ENCODE measurements at places on chromosomes 2 and 18. TPM values are rescaled to one million over a fixed set of nuclear protein-coding genes. Genes with fewer than 3 reads are reported as not detected.

Gene NPHP1
- 2.7 TPM for polyA plus RNA-seq

Gene CCDC141
- not detected for polyA plus RNA-seq

Gene STAT4
- polyA plus RNA-seq, result 0.37 TPM

Gene CYRIA
- 0.09 TPM for polyA plus RNA-seq

GRCh38 chr2:237388036-237388435 lies 25.9 kb downstream of the COL6A3 start:
- no peak for DNase-seq

- DNase-seq, result peak; percentile 78
Measured at GRCh38 chr2:45938649-45939511, 287.4 kb downstream of the PRKCE start.

GRCh38 chr18:49880661-49881060 lies 67.3 kb upstream of the ACAA2 start:
- no peak for DNase-seq

DNA sequence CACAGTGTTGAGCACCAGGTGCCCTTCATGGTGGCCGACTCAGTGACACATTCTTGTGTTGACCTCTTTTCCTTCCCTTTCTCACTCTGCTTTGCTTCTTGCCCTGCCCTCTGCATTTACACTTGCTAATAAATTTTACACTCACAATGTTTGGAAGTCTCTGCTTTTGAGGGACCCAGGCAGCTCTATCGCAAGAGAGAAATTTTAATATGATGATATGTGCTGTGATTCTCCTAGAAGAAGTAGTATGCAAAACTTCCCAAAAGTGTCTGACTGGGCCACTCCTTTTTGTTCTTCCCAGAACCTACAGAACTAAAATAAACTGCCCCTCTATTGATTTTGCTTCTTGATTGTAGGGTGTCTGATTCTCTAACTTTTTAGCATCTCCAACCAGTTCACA lies 135.0 kb downstream of the IRS1 start:
- no peak for DNase-seq

- no peak for DNase-seq
Measured at GRCh38 chr2:140596447-140596846, 1534.4 kb downstream of the LRP1B start.

GRCh38 chr2:200812122-200813022 lies 662 bp downstream of the BZW1 start:
- DNase-seq, result peak; percentile 74

- DNase-seq, result no peak
Measured at GRCh38 chr2:70036290-70036689, 51.0 kb upstream of the PCBP1 start.

- DNase-seq, result no peak
Measured at GRCh38 chr2:202052235-202052634, 18.6 kb downstream of the FZD7 start.

DNA sequence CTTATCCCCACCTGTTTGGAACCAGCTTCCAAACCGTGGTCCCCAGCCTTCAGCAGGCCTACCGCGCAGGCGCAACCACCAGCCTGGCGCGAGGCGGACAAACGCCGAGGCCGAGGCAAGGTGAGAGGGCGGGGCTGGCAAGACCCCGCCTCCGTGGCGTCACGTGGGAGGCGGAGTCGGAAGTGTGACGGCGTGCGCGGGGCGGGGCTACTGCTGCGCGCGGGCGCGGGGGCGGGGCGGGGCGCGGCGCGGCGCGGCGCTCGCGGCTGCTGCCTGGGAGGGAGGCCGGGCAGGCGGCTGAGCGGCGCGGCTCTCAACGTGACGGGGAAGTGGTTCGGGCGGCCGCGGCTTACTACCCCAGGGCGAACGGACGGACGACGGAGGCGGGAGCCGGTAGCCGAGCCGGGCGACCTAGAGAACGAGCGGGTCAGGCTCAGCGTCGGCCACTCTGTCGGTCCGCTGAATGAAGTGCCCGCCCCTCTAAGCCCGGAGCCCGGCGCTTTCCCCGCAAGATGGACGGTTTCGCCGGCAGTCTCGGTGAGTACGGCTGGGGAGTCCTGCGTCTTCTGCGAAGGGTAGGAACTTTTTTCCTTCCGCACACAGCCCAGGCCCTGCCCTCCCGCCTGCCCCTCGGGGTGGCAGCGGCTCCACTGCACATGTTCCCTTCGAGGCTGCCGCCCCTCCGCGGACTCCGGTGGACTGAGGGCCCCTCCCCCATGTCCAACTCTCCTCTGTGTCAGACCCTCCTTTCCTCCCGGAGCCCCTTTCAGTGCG lies at the start of gene EML4:
EML4 (plus strand) TSS at position 254 of the 774 bp plus-strand sequence; CDS start at position 513, 259 bp downstream.
- DNase-seq, result peak; percentile 82

DNA sequence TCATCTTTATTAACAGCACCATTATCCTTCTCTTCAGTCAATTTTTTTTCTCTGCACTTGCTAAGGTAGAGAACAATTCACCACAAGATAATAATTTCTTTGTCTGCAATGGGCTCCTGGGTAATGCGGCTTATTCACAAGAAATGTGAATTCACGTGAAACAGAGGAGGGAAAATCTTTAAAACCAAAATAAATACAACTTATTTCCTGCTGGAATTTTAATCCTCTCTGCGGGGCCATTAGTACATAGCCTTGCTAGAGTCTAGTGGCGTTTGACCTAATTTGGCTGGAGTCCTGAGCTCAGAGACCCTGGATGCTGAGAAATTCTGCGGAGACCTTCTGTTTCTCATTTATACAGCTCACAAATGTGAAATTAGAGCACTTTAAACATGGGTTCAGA lies 319.3 kb upstream of the MMADHC start:
- no peak for DNase-seq

DNA sequence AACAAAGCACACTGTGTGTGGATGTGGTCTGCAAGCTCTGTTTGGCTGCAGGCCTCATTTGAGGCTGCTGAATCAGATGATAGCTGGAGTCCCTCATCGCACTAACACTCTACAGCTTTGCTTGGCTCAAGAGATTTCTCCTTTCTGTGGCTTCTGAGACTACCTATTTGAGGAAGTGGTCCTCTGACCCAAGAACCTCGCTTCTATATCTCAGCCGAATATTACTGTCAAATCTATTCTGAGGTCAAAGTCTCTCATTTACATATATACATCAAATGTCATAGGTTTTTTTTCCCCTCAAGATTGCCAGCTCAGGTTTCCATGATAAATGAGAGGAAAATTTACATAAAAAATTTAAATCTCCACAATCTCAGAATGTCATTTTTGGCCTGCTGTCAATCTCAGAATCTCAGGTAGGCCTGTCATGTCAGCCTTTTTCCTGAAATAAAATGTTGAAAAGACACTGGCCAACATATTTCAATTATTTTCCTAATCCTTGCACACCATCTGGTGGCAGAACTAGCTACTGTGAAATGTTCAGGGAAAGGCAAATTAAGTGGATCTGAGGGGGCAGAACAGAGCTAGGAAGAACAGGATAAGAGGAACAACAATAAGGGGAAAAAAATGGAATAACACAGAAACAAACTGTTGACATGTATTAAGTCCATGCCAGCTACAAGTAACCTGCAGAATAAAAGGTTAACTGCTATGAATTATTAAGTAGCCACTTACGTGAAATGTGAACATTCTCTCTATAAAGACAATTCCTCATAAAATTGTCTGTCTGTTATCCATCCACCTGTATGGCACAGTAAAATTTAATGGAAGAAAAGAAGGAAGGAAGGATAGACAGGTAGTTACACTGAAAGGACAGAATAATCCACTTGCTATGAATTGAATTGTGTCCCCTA lies 39.3 kb downstream of the AP1S3 start:
- DNase-seq, result peak; percentile 59

GRCh38 chr18:5543773-5544389 lies at the start of gene EPB41L3:
Gene EPB41L3, minus strand, starts transcription at chr18:5543997. Its CDS starts 54,814 bp downstream, at chr18:5489183.
- DNase-seq, result no peak

- no peak for DNase-seq
Measured at GRCh38 chr2:160478660-160479059, 14.9 kb downstream of the RBMS1 start.

DNA sequence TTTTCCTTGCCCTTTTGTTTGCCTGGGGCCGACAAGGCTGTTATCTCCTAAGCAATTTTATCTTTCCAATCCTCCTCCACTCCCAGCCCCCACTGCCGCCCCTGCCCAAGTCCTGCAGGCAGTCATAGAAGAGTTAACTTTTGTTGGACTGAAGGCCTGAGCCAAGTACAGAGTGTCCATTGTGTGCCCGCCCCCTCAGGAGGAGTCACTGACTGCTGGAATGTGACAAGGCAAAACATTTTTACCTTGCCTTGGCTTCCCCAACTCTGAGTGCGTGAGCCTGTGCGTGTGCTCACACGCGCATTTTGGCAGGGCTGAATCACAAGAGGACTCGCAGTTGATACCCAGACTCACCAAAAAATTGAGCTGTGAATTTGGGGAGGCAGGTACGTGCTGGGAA lies 16.2 kb downstream of the SETBP1 start:
- DNase-seq, result no peak

- no peak for DNase-seq
Measured at GRCh38 chr2:43217228-43218154, 8.9 kb downstream of the ZFP36L2 start.

- no peak for DNase-seq
Measured at GRCh38 chr18:43001821-43002220, 113.7 kb downstream of the RIT2 start.

DNA sequence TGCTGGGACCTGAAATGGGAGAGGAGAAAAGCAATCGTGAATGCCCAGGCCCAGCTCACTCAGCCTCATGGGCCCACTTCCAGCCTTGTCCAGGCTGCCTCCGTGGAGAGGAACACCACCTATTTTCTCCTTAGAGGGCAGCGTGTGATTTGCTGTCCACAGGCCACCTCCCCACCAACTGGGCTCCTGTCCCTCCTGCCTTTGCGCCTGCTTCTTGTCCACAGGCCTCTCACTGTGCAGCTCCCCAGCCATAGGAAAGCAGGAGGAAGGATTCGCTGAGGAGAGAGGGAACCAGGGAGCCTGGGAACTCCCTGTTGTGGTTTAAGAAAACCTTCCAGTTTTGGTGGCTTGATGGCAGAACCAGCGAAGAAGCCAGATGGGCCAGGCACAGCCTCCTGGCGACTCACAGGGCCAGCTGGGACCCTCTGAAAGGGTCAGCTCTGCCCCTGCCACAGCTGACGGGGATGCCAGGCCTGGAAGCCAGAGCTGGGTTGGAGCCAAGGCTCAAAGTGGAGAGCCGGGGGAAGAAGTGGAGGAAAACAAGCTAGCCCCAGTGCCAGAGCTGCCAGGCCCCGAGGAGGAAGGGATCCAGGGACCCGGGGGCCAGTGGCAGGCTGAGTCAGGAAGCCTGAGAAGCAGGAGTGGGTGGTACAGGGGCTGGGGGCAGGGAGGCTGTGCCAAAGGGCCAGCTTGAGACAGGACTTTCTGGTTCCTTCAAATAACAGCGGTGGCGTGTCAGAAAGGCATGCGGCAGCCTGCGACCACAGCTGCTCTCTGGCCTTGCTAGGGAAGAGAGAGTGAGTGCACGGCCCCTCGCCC lies 9.9 kb downstream of the TMBIM1 start:
- DNase-seq, result no peak

DNA sequence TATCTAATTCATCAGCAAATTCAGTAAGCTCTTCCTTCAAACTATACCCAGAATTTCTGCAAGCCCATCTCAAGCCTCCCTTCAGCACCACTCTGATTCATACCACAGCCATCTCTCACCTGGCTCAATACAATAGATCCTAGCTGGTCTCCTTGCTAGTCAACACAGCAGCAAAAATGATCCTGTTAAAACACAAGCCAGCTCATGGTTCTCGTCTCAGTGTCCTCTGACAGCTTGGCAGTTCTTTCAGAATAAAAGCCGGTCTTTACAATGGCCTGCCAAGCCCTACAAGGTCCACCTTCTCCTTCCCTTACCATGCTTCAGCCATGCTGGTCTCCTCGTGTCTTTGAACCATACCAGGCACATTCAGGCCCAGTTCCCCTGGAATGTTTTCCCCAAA lies 296.9 kb upstream of the RND3 start:
- DNase-seq, result no peak

DNA sequence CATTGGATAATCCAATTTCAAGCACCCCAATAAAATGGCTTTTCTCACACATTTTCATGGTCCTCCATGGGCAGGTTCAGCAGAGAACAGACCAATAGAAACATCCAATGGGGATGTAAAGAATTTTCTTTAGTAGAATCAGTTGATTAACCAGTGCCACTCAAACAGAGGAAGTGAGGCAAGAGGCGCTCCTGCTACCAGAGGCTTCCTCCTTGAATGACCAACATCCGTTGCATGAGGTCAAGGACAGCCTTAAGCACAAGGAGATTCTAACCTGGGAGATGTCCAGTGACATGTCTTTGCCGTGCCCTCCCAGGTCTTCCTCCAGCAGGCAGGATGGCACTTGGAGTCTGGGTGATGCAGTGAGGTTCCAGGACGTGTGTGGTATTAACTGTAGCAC lies 146.6 kb downstream of the PIEZO2 start:
- no peak for DNase-seq

- peak; percentile 77 for DNase-seq
Measured at GRCh38 chr2:158953926-158954763, 14.3 kb upstream of the TANC1 start.

- no peak for DNase-seq
Measured at GRCh38 chr18:55699233-55699765, 111.3 kb upstream of the TCF4 start.

DNA sequence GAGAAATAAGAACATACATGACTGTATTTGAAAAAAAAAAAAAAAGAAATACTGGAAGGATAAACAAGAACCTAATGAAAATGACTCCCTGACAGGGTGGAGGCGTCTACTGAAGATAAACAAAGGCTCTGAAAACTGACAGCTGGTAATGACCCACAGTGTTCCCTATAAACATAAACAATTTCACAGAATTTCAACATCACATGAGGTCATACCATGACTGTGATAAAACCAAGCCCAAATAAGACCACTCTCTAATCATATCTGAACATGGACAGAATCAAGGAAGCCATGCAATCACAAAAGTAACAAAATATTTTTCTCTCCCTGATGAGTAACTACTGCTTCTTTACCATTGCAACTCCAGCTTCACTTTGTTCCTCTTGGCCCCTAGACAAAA lies 159.3 kb downstream of the FAM124B start:
- DNase-seq, result no peak

GRCh38 chr18:23530195-23530594 lies 26.9 kb downstream of the RMC1 start:
- DNase-seq, result no peak

Measured in HepG2 (cell line).